Dermis blood vessel endothelial cell (primary cell): ENCODE measurements at places on chromosomes 4 and X. TPM values are rescaled to one million over a fixed set of nuclear protein-coding genes. Genes with fewer than 3 reads are reported as not detected.

HELT gene
- total RNA-seq = not detected in 2 replicates

HSFX2 gene
- 0.37 TPM in 1 of 2 replicates, not detected in the other for total RNA-seq

ASB9 gene
- total RNA-seq = 5.3 and 12.1 TPM in 2 replicates

LDB2 gene
- 220 and 258 TPM in 2 replicates for total RNA-seq

AP1S2 gene
- 133 and 158 TPM in 2 replicates for total RNA-seq

MAGEB1 gene
- total RNA-seq = not detected in 2 replicates

SYN1 gene
- 0.05 TPM in 1 of 2 replicates, not detected in the other for total RNA-seq

CWH43 gene
- total RNA-seq = not detected in 2 replicates

AMBN gene
- not detected in 2 replicates for total RNA-seq

FGF5 gene
- under 0.01 and 0.17 TPM in 2 replicates for total RNA-seq

CLNK gene
- not detected in 2 replicates for total RNA-seq
